ENCODE measurements at places on chromosomes 1 and 21. TPM values are rescaled to one million over a fixed set of nuclear protein-coding genes. Genes with fewer than 3 reads are reported as not detected.

GRCh38 chr1:200410566-200410878 lies 686 bp upstream of the ZNF281 start:
- no peak for DNase-seq

- no peak for DNase-seq
Measured at GRCh38 chr1:145707183-145707867, at the start of gene PDZK1. PDZK1 (minus strand) TSS chr1:145707368; CDS start chr1:145688021, 19,347 bp downstream.

- DNase-seq, result no peak
Measured at GRCh38 chr1:92791487-92792066, 6.7 kb upstream of the EVI5 start.

Gene OR2T2
- not detected for total RNA-seq

- no peak for DNase-seq
Measured at GRCh38 chr1:245483247-245483646, 328.5 kb downstream of the KIF26B start.

Gene IGSF9
- total RNA-seq, result 0.13 TPM
